GM23248 (cell line): ENCODE measurements at places on chromosomes 6 and 20. TPM values are rescaled to one million over a fixed set of nuclear protein-coding genes. Genes with fewer than 3 reads are reported as not detected.

The LIN28B gene
- total RNA-seq = not detected in 2 replicates

The ADAM33 gene
- total RNA-seq = 53.1 and 57.9 TPM in 2 replicates

The ZGPAT gene
- total RNA-seq = 26.2 and 28.5 TPM in 2 replicates

The PLCB1 gene
- 12.8 and 14.4 TPM in 2 replicates for total RNA-seq

The SLC16A10 gene
- not detected in 2 replicates for total RNA-seq

The PDYN gene
- not detected in 2 replicates for total RNA-seq

The ZC3H12D gene
- 0.54 TPM in 1 of 2 replicates, not detected in the other for total RNA-seq

The MEP1A gene
- total RNA-seq = not detected in 2 replicates

The FAM120B gene
- total RNA-seq = 12.0 and 17.1 TPM in 2 replicates

The KCNG1 gene
- total RNA-seq = 19.1 and 29.0 TPM in 2 replicates

The AIF1 gene
- not detected in 2 replicates for total RNA-seq

The SNAI1 gene
- 2.4 and 7.6 TPM in 2 replicates for total RNA-seq

The LY6G6C gene
- total RNA-seq = not detected in 2 replicates

The AVP gene
- total RNA-seq = not detected in 2 replicates

The ASIP gene
- total RNA-seq = not detected in 2 replicates
